ENCODE measurements at places on chromosomes 11 and 22. TPM values are rescaled to one million over a fixed set of nuclear protein-coding genes. Genes with fewer than 3 reads are reported as not detected.

DNA sequence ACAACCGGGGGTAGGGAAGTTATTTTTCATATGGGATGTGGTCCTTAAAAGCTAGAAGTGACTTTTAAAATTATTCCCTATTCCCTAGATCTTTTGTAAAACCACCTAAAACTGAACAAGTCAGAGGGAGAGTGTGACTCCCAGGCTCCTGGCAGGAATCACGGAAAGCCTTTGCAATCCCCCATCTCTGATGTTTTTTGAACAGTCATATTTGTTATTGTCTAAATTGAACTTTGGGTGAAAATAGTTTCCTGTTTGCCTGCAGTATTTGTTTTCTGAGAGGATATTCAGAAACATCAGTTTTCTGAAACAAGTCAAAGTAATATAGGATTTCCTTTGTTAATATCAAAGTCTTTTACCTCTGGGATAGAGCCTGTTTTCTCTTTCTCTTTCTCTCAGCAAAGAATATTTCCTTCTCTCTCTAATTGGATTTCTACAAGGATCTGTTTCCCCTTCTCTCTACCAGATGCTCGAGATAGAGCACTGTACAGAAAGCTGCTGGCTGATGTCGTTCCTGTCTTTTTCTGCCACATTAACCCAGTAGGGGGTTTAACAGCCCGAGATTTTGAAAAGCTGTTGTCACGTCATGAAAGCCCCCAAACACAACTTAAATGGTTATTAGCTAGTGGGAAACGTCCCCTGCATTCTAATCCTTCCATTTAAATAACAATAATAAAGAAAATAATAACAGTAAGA is 132.2 kb upstream of the PITPNB start:
- DNase-seq = no peak

The TCF20 gene
- total RNA-seq = 14.9 TPM

DNA sequence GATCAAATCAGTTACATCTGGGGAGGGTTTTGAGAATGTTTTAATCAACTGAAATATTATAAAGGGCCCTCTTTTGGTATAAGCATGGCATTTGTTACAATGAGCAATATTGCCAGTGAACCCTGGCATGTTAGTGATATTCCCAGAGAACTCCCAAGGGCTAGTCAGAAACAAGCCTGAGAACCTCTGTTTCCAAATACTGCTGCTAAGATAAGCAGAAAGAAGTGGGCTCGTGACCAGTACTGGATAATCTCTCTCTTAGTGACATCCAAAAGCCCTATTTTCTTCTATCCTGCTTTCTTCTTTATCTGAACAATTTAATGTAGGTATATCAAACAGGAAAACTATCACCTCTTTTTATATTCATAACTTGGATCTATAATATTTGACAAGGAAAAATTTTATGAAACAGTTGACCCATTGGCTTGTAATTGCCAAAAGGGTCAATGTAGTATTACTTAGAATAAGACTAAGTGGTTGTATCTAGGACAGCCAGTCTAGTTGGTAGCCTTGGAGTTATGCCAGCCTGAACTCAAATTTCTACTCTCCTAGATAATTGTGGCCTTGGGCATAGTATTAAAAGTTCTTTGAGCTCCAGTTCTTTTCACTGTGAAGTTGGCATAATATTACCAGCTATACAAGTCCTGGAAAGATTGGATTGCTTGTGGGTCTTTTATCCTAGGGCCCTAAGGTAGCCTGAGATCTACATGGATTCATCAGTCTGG is 15.7 kb downstream of the CAT start:
- no peak for DNase-seq

- no peak for DNase-seq
These were observed 15.8 kb upstream of the SYN3 start for GRCh38 chr22:33073989-33074418.

The NRGN gene
- total RNA-seq = 4.1 TPM
